NCI-H526 (cell line): ENCODE measurements at places on chromosomes 1 and 21.

- DNase-seq, result no peak
These were observed 749 bp downstream of the SEC16B start for GRCh38 chr1:177969109-177969508.

DNA sequence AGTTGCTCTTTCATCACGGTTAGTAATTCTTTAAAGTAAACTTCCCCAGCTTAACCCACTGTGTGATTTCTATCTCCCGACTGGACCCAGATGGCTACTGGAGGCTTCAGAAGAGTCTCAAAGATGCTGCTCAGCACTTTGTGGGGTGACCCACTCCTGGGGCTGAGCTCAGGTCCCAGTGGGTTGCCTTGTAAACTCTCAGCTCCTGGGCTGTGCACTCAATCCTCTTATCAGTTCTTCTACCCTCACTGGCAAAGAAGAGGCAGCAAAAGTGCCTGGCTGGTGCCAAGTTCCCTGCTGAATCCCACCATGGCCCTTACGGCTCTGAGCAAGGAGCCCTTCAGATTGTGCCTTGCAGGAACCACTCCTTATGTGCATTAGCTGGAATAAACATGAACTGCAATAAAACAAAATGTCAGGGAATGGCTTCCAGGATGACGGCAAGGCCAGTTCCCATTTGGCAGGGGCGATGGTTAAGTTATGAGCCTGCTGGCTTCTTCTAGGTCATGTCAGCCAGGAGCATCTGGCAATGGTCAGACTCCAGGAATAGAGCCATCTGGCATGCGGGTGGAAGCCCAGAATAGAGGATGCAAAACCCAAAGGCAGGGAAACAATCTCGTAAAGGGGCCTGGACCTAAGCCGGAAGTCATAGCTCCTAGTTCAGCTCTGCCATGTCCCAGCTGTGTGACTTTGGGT, 6.8 kb downstream of the MYOC start:
- DNase-seq, result no peak

DNA sequence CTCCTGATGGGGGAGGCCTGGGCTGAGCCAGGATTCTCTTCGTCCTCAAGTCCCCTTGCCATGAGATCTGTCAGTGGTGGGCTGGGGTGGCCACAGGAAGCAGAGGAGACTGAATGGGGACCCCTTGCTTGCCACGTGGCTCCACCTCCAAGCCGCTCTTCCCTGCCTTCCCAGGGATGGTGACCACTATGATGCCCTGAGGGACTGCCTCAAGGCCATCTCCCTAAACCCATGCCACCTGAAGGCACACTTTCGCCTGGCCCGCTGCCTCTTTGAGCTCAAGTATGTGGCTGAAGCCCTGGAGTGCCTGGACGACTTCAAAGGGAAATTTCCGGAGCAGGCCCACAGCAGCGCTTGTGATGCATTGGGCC, 20.9 kb upstream of the TMEM222 start:
- no peak for DNase-seq

- no peak for DNase-seq
These were observed 61.6 kb downstream of the PTGS2 start for GRCh38 chr1:186618401-186619170.

DNA sequence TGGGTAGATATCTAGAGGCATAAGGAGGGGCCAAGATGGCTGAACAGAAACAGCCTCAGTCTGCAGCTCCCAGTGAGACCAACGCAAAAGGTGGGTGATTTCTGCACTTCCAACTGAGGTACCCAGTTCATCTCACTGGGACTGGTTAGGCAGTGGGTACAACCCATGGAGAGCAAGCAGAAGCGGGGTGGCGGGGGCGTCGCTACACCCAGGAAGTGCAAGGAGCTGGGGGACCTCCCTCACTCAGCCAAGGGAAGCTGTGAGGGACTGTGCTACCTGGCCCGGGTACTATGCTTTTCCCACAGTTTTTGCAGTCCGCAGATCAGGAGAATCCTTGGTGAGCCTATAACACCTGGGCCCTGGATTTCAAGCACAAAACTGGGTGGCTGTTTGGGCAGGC, 26.0 kb downstream of the KIFAP3 start:
- DNase-seq, result no peak
